Stomach (tissue), 19 donors: ENCODE measurements at places on chromosomes 16 and 17. TPM values are rescaled to one million over a fixed set of nuclear protein-coding genes. Genes with fewer than 3 reads are reported as not detected.

Gene CD300LB
- total RNA-seq, result not detected

GRCh38 chr17:74104921-74105320 lies 98.6 kb upstream of the RPL38 start:
- DNase-seq, result no peak

- DNase-seq, result no peak
These were observed 19.1 kb downstream of the CUEDC1 start for GRCh38 chr17:57935833-57936807.

DNA sequence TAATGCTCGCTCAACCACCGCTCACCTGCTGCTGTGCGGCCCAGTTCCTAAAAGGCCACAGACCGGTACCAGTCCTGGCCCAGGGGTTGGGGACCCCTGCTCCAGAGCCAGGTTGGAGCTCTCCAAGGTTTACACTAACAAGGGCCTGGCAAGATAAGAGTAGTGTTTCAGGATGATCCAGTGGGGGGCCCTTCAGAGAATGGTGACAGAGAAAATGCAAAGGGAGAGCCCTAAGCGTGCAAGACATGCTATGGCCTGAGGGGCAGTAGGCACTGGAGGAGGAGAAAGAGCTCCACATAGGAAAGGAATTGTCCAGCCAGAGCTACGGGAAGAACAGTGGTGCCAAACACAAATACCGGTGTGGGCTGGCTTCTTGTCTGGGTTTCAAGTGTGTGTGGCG lies 233.4 kb downstream of the STX8 start:
- DNase-seq, result no peak

Gene GRIN2A
- 9.8 TPM for total RNA-seq

Gene CPPED1
- 178 TPM for total RNA-seq

DNA sequence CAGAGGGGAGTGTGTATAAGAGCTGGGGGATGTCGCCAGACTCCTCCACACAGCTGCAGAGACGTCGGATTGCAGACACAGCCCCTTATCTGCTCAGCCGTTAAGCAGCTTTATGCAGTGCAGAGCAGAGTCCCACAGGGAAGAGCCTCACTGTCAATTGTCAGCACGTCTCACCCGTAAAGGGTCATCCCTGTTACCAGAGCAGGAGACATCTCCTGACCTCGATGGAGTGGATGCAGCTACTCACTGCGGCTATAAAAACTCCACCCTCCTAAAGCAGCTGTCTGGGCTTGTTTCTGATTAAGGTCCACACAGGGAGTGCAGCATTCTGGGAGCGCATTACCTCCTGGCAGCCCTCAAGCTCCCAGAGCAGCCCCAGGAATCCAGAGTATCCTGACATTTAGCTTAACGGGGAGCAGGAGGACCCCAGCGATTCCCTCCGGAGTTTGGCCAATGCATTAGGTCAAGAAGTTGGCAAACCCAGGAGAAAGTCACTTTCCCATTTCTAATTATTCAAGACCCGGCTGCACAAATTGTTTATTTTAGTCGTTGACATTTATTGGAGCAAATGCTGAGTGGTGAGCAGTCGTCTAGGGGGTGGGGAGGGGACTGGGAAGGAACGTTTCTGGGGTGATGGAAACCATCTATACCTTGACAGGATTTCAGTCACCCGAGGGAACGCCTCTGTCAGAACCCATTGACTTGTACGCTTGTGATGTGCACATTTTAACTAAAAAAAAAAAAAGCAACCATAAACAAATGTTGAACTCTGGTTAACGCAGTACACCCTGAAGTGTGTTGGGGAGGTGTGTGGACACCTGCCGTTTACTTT lies 100.0 kb upstream of the ZNF469 start:
- peak; percentile 75 for DNase-seq

GRCh38 chr16:87830673-87831420 lies 38.5 kb downstream of the SLC7A5 start:
- no peak for DNase-seq

DNA sequence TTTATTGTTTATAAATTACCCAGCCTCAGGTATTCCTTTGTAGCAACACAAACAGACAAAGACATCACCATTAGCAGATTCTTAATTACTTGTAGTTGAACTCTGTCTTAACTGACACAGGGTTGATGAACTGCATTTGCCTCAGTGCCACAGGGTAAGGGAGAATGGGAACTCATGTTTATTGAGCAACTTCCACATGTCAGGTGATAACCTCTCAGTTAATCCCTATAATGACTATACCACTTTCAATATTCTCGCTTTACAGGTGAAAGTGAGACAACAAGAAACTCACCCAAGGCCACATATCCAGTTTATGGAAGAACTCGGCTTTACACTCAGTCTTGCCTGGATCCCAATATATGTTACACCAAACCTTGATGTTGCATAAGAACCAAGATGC lies 8.6 kb downstream of the PDILT start:
- DNase-seq, result no peak

DNA sequence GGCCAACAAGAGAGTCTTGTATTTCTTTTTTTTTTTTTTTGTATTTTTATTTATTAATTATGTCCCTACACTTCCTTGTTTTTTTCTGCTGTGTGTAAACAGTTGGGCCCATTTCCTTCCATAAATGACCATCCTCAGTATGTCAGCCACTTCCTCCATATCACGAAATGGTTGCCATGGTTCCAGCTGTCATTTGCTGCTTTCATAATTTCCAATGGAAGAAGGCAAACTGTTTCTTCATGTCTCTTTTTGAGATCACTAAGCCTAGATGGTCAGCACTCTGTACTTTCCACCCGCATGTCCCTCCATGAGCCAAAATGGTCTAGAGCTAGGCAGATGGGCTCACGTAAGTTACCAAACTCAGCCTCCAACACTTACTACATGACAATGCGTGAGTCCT lies 133.5 kb upstream of the FOXF1 start:
- no peak for DNase-seq

DNA sequence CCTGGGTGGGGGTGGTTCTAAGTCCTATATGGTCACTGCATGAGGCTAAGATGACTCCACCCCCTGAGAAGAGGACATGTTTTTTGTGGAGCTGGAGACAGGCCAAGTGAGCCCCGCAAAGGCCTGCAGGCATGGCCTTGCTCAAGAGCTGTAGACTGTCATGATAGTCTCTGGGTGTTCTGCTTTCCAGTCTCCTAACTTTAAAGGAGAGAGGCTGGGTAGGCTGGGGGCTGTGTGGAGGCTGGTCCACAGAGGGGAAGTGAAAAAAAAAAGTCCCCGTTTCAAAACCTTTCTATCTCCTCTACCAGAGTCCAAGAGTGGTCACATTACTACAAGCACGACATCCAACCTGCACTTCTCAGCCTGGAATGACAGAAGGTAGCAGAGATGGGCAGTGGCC lies 27.1 kb downstream of the CDRT4 start:
- DNase-seq, result no peak

DNA sequence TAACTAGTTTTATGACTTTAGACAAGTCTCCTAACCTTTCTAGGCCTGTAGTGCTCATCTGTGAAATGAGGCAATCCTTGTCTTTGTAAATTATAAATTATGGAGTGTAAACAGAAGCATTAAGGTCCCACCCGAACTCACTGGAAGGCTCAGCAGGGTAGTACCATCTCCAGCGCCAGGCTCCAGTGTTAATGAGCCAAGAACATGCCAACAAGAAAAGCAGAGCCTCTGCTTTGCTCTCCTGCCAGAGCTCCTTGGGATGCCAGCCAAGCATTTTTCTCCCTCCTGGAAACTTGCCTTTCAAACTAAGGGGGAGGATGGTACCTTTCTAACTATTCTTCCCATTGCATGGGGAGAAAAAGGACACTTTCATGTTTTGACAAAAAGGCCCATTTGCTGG lies 14.9 kb downstream of the LIMD2 start:
- no peak for DNase-seq

DNA sequence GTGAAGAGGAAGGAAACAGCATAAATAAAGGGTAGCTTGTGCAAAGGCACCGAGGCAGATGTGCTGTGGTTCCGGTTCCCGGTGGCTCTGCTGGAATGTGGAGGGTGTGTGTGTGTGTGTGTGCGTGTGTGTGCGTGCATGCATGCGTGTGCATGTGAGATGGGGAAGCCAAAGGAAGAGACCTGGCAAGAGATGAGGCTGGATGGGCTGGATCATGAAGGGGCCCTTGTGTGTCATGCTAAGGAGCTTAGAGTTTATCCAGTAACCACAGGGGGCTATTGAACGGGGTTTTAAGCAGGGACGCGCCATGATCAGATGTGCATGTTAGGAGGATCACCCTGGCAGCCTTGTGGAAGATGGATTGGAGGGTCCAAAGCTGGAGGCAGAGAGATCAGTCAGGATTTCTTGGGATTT lies 8.3 kb downstream of the WSCD1 start:
- DNase-seq, result no peak

DNA sequence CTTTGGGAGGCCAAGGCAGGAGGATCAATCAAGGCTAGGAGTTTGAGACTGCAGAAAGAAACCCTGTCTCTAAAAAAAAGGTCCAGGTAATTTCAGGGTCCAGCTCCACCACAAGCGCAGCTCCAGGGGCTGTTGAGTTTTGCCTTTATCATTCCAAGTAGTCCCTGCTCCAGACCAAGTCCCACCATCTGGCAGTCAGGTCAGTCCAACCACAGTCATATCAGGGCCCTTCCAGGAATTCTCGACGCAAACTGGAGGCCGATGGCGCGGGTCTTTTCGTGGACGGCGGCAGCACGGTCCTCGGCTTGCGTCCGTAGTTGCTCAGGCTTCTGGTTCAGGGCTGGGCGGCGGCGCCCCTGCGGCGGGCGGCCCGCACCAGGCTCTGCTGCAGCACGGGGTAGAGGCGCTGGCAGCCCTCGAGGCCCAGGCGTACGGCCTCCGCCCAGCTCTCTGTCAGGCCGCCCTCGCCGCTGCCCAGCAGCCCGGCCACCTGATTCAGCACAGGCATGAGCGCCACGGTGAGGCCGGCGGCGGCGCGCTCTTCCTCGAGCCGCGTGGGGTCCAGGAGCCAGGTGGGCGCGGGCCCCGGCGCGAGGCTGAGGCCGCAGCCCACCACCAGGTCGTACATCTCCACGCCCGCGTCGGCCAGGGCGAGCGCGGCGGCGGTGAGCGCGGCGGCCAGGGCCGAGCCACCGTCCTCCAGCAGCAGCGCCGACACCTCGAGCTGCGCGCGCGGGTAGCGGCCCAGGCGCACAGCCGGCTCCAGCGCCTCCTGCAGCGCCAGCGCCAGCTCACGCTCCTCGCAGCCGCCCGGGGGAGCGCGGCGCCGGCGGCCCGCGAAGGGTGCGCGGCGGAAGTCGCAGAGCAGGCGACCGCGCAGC lies 752 bp downstream of the EXOSC6 start:
- peak; percentile 77 for DNase-seq

Gene CCDC40
- total RNA-seq, result 3.5 TPM

Gene ATXN7L3
- 43.7 TPM for total RNA-seq

DNA sequence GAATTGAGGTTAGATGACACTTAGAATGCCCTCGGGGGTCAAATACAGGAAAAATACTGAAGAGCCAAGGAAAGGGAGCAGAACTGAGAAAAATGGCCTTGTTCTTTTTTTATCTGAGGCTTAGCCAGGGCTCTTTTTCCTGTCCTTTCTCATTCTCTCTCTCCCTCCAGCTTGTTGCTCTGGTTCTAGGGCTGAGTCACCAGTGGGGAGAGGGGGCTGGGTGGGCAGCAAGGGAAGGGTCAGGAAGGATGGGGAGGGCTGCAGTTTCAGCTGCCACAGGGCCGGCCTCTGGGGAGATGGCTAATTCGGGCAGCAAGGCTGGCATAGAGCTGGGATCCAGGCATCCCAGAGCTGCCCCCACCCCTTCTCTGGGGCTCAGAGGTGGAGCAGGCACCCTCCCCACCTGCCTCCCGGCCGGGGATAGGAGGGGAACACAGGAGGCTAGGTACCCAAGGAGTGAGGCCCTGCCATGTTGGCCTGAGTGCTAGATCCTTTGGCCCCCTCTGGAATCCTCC lies 3.9 kb downstream of the ITGA3 start:
- DNase-seq, result no peak

DNA sequence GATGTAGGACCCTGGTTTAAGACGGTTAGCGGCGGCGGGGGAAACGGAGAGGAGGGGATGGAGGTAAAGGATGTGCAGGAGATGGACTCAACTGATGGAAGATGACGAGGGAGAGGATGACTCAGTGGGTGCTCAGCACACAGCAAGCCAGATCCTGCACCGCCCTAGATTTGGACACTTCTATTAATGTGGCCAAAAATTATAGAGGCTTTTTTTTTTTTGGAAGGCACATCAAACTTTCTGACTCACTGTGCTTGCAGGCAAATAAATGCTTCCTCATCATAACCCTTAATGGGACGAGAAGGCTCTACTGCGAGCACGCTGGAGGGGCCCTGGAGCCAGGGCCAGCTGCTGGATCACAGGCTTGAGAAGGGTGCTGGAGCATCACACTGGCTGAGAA lies 36.0 kb downstream of the RTN4RL1 start:
- no peak for DNase-seq

Gene HID1
- 304 TPM for total RNA-seq

Gene CLEC18B
- not detected for total RNA-seq

Gene GNG13
- total RNA-seq, result not detected

DNA sequence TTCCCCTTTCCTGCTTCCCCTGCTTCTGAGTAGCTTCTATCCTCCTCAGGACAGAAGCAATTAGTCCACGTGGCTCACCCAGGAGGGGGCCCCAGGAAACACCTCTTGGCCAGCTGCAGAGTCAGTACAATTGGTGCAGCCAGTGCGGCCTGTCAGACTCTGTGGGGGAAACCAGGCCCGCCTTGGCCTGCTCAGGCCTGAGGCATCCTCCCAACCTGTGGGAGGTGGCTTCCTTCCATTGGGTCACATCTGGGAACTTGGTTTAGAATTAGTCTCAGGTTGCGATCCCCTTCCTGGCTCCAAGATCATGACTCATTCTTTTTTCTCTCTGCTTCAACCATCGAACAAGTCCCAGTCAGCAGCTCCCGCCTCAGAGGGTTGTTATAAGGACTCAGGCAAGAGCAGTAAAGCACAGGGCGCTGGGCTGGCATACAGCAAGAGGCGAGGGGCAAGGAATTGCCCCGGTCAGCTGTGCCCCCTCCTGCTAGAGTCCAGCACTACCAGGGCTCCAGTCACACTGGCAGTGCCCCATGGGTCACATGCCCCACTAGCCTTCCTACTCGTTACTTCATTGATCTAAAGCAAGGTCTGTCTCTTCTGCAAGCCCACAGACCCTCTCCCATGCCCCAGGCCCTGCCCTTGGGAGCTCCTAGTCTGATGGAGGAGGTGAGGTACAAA lies 8.1 kb upstream of the EPX start:
- no peak for DNase-seq

Gene KRT27
- total RNA-seq, result not detected

Gene TNP2
- total RNA-seq, result not detected

DNA sequence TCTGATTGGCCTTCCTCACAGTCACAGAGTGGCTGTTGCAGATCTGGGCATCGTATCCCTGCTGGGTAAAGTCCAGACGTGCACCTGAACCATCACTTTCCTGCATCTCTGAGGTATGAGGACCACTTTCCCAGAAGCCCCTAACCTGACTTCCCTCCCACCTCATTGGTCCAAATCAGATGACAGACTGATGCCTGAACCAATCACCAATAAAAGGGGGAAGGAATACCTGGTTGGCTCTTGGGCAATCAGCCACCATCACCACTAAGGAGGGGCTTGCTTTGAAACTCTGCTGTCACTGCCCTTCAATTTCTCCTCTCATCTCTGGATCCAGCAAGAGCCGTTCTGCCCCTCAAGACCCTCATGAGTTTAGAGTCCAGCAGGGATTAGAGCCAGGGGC lies 13.6 kb upstream of the WFDC1 start:
- DNase-seq, result no peak

Gene KRT35
- not detected for total RNA-seq

- DNase-seq, result no peak
These were observed 10.9 kb downstream of the STH start for GRCh38 chr17:46009681-46010596.

Gene RAMP2
- total RNA-seq, result not detected

Gene SCN4A
- total RNA-seq, result 1.2 TPM

GRCh38 chr17:40485851-40486521 lies 15.4 kb downstream of the TNS4 start:
- no peak for DNase-seq
